GM13977 (cell line): ENCODE measurements at places on chromosomes 4 and X.

DNA sequence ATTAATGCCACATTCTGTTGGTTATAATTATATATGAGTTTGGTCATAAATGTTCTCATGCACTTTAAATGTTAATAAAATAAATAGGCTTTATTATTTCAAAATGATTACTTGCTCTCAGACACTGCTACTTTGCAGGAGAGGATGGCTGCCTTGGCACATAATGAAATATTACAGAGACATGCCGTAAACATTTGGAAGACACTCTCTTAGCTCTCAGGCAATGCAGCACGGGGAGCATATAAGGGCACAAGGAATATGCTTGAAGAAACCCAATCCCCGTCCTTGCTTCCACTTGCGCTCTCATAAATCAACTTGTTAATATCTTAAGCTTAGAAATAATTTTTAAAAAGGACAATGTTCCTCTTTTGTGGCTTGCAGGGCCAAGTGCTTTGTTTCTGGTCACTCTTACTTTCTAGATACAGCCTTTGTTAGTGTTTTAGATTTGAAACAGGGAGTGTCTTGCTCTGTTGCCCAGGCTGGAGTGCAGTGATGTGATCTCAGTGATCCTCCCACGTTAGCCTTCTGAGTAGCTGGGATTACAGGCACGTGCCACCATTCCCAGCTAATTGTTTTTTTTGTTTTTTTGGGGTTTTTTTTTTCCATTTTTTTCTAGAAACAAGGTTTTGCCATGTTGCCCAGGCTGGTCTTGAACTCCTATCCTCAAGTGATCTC is 445.0 kb downstream of the SPRY1 start:
- no peak for DNase-seq

- no peak for DNase-seq
Observed at GRCh38 chr4:3408793-3409330, 32.9 kb upstream of the HGFAC start.

DNA sequence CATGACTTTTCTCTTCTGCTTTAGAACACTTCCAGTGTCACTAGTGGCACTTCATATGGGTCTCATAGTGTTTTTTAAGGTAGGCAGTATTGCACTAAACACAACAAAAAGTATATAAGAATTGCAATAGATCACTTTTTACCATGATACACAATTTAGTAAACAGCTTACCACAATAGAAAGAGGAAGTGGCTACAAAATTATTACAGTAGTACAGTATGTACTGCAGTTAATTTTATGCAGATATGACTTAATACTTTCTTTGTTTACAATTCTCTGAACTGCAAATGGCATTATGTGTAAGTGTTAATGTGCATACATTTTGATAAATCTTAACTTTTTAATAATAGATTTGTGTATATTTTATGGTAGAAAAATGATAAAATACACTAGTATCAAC is 157.3 kb downstream of the RRAGB start:
- DNase-seq: no peak

- no peak for DNase-seq
Observed at GRCh38 chr4:81555489-81555888, 83.8 kb upstream of the RASGEF1B start.

GRCh38 chr4:151356510-151356909 is 31.1 kb upstream of the SH3D19 start:
- DNase-seq: no peak

DNA sequence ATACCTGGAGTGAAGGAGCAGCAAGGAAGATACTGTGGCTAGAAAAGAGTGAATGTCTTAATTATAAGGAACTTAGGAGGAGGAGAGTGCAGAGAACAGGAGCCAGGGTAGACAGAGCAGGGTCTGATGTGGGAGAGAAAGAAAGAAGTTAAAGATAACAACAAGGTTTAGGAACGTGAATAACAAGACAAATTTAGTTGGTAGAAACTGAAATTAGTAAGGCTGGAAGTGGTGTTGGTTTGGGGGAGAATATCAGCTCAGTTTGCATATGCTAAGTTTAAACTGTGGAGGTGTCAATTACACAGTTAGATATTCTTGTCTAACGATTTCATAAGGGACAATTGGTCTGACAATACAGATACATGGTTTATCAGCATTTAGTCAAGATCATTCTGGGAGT is 1123.7 kb upstream of the PABPC4L start:
- no peak for DNase-seq

- no peak for DNase-seq
Observed at GRCh38 chr4:169120624-169121023, 110.6 kb upstream of the CBR4 start.

DNA sequence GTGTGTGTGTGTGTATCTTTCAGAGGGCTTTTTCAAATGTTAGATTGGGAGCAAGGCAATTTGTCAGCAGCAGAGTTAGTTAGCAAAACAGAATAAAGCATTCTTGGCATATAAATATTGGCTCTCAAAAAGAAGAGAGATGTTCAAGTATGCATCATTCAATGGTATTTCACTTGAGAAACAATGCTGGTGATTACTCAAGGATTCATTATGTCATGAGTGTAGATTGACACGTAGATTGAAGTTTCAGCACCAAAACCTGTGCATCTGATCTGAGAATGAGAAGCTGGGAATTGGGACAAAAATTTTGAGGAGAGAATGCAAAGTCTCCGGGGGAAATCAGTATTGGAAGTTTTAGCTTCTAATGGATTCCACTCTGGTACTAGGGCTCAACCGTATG is 241.4 kb downstream of the FRMPD4 start:
- no peak for DNase-seq

DNA sequence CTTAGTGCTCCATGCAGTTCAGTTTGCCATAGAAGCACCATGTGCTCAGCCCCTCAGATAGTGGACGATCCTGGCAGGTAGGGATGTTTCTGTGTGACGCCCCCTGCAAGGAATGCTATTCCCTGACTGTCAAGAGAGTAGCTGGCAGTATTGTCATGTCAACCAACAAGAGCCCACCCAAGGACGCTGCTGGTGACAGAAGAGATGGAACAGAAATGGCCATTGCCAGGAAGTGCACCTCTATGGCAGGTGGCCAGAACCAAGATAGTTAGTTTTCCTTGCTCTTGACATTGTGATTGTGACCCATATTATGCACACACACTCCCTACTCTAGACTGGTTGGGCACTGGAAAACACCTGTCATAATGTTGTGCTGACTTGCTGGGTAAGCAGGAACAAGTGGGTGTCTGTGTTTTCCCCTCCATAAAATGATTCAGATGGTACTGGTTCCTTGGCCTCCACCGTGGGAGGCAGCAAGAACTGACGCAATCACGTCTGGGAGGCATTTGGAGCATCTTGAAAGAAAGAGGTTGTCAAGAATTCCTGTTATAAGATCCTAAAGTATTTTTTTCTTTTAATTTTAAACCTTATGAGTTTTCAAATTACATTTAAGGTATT is 507.9 kb downstream of the MID1IP1 start:
- no peak for DNase-seq

DNA sequence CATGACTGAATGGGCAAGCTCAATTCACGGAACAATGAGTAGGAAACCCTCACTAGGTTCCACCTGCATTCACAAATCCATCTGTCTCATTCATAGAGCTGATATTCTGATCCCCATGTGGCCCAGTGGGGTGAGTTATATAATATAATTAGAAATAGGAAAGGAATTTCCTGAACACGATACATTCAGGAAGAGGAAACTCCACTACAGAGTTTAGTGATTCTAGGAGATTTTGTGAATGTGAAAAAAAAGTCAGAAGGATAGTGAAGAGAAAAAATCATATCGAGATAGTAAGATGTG is 471.2 kb downstream of the GASK1B start:
- DNase-seq: no peak

DNA sequence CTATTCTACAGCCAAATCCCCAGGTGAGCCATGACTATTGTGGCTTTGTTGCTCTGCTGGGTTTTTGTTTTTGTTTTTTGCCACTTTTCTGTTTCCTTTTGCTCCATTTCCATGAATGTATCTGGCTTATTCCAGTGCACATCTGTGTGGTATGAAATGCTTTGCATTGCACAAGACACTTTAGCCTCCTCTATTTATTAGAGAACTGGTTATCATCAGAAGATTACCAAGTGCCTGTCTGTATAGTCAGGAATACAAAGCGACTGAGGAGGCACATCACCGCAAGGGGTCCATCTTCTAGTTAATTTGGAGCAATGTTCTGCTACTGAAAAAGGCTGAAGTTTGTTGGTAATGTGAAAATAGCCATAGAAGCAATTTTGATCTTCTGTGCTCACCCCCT is 120.8 kb downstream of the DCLK2 start:
- DNase-seq: no peak

DNA sequence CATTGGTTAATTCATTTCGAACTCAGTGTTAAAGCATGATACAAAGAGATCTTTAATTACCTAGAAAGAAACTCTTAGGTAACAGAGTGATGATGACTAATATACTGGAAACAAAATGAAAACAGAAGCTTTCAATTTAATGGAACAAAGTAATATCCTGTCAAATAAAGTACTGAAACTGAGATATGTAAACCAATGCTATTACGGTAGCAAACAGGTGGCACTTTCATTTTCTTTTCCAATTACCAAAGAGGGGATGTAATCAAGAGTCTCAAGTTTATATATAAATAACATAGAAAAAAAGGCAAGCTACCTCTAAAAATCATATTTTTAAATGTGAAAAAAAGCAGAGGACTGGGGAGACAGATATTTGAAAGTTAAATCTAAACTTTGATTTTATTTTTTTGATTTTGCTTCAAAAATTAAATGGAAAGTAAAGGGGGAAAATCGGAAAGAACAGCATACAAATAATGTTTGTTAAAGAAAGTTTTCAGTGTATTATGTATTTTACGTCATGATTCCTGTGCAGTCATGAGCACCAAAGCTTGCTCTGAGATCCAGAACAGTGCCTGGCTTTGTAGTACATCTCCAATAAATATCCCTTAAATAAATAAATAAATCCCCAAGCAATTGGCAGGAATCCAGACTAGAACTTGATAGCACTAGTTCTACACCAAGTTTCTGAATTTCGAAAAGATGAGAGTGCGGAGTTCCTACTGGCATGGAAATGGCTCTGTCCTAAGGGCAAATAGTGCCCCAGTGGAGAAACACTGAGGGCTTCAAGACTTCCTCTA is 25.0 kb upstream of the RAPGEF2 start:
- peak; percentile 79 for DNase-seq

GRCh38 chr4:80309294-80310004 is 26.1 kb upstream of the CFAP299 start:
- no peak for DNase-seq

GRCh38 chr4:168077726-168078239 is 14.6 kb upstream of the ANXA10 start:
- no peak for DNase-seq

DNA sequence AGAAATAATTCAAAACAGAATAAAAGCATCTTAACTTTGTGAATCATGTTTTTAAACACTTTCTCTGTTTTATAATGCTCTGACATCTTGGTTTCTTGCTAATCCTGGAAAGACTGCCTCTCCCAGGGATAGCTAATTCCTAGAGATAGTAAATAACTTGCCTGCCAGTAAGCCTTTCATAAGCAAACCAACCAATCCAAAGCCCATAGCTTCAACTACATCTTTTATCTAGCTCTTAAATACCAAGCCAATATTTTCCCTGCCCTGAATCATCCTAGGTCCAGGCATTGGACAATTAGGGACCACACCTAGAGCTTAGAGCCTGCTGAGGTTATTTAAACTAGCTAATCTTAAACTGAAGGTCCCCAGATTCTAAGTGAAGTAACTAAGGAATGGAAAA is 223.7 kb upstream of the DIPK2B start:
- DNase-seq: no peak

DNA sequence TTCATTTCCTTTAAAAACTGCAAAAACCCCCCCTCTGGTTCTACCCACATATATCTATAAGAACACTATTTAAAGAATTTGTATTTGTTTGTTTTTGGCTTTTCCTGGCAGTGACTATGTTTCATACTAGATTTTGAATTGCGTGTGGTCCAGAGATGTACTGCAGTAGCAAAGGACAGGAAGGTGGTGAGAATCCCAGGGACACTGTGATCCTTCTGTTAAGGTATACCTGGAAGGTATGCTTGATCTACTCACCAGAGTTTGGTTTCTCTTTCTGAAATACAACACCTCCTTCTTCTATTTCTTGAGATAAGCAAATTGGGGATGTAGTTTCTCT is 129.6 kb upstream of the RASGEF1B start:
- no peak for DNase-seq

GRCh38 chrX:115913575-115913974 is 257.0 kb upstream of the AGTR2 start:
- no peak for DNase-seq

DNA sequence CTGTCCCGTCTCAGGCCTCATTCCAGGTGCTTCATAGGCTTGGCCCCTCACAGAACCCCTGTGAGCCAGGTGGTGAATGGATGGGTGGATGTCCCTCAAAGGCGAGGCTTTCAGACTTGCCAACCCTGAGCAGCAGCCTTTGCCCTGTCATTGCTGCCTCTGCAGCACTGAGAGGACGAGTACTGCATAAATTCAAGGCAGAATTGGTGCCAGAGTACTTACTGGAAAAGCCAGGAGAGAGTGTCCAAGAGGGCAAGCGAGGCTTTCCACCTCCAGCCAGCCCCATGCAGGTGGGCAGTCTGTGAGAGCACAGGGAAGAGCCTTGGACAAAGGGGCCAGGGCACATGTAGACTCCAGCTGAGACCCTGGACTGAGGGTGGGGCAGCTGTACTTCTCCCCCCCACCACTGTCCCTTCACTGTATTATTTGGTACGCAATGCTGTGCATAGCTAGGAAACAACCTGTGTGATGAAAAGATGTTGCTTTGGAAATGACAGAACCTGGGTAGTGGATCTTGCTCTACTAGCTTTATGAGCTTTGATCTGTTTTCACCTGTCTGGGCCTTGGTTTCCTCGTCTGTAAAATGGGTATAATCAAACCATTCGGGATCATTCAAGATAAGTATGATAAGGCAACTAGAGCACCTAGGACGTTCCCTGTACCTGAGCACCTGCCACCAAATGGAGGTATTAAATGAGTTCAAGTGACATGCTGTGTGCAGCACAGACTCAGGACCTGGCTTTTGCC is 224.9 kb upstream of the PSAPL1 start:
- no peak for DNase-seq

DNA sequence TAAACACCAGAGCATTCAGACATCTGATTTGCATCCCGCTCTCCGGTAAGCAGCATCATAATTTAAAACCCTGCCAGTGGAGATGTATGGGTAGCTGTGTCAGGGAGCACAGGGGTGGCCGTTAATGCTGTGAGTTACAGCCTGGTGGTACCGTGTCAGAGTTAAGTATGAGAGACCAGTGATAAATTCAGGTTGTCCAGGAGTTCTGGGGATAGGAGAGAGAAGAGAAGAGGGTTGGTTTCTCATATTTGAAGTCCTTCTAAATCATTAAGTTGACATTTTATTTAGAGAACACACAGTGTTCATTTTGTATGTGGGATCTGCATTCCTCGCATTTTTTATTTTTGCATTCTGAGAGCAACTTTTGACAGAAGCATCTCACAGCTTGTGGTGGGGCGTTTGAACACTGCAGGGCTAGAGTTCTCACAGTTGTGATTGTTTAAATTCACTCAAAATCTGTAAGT is 157.6 kb downstream of the DCLK2 start:
- no peak for DNase-seq

GRCh38 chr4:152630324-152630723 is 49.5 kb downstream of the TMEM154 start:
- DNase-seq: no peak
